ENCODE measurements at places on chromosomes 2 and 18. TPM values are rescaled to one million over a fixed set of nuclear protein-coding genes. Genes with fewer than 3 reads are reported as not detected.

GRCh38 chr2:229562472-229563127 lies 151.8 kb downstream of the DNER start:
- no peak for DNase-seq

DNA sequence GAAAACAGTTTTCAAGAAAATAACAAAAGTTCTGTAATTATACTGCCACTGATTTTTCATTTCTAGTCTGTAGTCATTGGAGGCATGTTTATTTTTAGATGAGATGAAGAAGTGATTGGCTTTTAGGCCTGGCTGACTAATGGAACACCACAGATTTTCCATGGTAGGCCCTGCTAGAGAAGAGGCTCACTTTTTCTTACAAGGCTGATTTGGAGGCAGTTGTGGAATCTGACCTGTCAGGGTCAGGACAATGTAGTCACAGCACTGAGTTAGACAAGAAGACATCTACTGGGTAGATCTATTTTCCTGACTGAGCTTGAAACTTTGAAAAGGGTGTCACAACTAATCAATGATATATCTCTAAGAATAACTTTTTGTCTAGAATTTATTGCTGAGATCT lies 43.9 kb downstream of the KDM3A start:
- DNase-seq, result no peak

- no peak for DNase-seq
Measured at GRCh38 chr2:171279983-171280790, 119.5 kb upstream of the TLK1 start.

GRCh38 chr2:179264368-179265081 lies at the start of gene SESTD1:
Gene SESTD1, minus strand, starts transcription at chr2:179264832. Its CDS starts 72,991 bp downstream, at chr2:179191841.
- DNase-seq, result peak; percentile 85

DNA sequence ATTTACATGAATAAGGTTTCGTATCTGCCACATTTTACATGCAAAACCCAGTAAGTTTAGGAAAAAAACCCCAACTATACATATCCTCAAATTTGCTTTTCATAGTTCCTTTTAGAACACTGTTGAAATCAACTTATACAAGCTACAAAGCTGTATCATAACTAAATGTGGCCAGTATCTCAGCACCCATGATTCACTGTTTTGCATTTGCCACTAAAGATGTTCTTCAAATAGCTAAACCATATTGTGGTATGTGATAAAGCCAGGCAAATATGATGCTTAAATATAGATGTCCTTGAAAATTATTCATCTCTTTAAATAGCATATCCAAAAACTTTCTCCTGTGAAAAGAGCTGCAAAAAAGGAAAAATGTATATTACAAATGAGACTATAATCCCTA lies 29.9 kb downstream of the ROCK2 start:
- no peak for DNase-seq

DNA sequence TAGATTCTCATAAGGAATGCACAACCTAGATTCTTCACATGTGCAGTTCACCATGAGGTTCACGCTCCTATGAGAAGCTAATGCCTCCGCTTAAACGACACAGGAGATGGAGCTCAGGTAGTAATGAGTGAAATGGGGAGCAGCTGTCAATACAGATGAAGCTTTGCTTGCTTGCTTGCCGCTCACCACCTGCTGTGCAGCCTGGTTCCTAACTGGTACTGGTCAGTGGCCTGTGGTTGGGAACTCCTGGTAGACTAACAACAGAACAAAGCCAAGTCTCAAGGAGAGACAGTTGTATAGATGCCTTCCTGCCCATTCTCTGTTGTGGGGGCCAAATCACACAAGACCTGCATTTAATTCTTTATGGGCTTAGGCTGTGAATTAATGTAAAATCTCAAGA lies 449.2 kb upstream of the TNP1 start:
- DNase-seq, result no peak

DNA sequence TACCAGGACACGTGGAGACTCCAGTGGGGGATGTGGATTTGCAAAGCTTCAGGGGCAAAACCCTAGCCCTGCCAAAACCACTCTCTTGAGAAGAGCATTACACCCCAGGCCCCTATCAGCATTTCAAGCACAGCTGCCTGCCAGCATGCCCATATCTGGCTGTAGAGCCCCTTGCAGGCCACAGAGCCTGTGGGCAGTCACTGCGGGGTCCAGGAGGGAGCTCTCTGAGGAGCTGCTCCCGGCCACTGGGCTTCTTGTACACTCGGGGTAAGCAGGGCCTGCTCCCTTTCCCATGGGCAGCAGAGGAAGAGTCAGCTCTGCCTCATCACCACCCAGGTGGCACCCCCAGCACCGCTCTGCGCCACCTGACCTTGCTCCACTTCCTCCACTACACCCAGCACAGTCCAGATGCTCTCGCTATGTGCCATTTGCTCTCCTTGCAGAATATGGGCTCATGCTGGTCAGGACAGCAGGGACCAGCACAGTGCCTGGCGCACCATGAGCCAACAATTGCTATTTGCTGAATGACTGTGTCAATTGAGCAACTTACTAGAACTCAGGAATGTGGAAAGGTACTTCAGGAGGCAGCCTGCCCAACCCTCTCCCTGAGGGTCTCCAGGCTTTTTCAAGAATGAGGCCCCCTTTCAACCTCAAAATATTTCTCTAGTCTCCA lies 7.4 kb downstream of the CHST10 start:
- DNase-seq, result no peak

GRCh38 chr18:62880673-62881364 lies 165.5 kb downstream of the PHLPP1 start:
- no peak for DNase-seq

GRCh38 chr2:233248999-233249398 lies 2.5 kb upstream of the ATG16L1 start:
- no peak for DNase-seq

DNA sequence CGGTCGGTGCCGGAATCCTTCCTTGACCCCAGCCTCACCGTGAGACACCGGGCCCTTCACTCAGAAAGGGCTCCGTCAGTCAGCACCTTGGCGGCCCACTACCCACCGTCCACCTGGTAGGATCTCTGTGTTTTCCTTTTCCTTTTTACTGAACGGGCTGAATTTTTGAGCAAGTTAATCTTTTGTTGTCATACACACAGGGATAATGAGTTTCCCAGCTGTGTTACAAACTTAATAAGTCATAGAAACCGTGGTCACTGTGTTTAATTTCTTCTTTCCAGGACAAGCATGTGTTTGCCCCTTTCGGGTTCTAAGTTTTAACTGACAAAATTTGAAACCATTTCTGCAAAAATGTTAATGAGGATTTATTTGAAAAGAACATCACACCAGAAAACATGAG lies 39.0 kb upstream of the TPO start:
- DNase-seq, result no peak

- DNase-seq, result peak; percentile 61
Measured at GRCh38 chr2:239162141-239162821, 238.5 kb downstream of the HDAC4 start.

DNA sequence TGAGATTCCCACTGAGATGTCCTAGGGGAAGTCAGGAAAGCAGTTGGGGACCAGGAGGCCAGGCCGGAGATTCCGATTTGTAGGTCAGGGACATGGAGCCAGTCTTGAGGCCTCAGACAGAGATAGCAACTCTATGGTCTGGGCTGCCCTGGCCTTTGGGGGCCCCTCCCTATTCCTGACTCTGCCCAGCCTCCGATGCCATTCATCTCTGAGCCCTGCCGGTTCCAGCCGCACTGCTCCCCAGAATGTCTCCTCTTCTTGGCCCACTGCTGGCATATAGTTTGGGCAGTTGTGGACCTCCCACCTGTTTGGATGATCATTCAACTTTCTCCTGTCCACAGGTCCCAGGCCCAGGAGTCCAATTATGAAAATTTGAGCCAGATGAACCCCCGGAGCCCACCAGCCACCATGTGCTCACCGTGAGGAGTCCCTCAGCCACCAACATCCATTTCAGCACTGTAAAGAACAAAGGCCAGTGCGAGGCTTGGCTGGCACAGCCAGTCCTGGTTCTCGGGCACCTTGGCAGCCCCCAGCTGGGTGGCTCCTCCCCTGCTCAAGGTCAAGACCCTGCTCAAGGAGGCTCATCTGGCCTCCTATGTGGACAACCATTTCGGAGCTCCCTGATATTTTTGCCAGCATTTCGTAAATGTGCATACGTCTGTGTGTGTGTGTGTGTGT lies 16.4 kb downstream of the SIGLEC15 start:
- DNase-seq, result no peak

DNA sequence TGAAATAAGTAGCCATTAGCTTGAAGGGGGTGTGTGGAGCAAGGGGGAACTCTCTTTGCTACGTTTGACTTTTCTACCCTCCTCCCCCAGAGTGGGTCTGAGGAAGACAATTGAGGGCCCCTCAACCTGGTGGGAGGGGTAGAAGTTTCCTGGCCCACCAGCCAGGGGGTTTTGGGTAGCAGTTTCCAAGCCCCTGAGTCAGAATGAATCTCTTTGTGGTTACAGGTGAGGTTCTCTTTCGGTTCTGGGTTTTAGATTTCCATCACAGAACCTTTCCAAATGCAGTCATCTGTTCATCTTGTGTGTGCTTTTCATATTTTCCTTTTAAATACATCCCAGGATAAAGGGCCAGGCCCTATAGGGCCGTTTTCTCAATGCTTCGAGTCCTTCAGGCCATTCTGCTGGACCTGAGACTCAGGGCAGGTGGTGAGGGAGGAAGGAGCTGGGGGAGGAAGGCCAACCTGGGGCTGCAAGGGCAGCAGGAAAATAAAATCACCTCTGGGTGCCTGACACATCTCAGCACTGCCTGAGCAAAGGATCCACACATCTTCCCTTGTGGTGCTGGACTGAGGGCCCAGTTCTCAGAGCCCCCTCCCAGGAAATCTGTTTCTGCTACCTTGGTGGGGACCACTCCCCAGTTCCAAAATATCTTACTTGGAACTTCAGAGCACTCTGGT lies 4.7 kb downstream of the LBH start:
- DNase-seq, result peak; percentile 55

DNA sequence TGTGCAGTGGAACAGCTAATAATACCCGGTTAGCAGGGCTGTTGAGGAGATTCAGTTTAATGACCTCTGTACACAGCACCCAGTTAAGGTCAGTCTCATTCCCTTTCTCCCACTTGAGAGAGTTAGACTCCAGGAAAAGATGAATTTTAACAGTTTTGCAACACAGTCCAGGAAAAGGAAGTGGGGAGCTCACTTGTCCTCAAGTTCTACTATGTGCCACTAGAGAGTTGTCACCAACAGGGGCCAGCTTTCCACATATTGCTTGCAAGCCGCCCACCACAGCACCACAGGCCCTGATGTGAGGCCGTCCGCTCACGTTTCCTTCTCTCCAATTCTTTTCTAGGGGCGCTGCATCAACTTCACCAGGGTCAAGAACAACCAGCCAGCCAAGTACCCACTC lies 142.1 kb downstream of the GFPT1 start:
- DNase-seq, result no peak

GRCh38 chr2:63716146-63716545 lies 125.5 kb upstream of the UGP2 start:
- no peak for DNase-seq

DNA sequence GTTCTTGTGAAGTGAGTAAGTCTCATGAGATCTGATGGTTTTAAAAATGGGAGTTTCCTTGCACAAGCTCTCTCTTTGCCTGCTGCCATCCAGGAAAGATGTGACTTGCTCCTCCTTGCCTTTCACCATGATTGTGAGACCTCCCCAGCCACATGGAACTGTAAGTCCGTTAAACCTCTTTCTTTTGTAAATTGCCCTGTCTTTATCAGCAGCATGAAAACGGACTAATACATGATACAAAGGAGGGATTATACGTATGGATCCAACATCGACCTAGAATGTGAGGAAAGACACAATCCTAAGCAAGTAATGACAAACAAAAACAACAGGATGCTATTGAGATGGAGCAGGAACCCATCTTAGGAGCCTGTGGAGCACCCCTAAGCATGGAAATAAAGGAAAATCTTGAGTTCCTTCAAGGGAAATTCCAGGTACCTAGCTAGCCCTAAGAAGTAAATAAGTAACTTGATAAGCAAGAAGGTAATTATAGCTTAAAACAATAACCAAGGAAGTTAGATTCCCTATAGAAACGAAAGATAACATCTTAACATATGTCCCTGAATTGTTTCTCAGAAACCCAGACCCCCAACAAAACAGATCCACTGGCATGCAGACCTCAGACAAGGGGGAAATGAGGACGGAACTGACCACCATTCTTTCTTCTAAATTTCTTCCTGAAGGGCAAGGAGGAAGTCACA lies 1.5 kb upstream of the TNFRSF11A start:
- no peak for DNase-seq

Gene UGT1A8
- not detected for total RNA-seq

Gene HOXD13
- 34.7 TPM for total RNA-seq

Gene RTP5
- total RNA-seq, result not detected

Gene ANKRD62
- total RNA-seq, result not detected
